ENCODE measurements at places on chromosomes 3 and 15.

GRCh38 chr3:141482245-141482922 lies 4.4 kb upstream of the RASA2 start:
- DNase-seq = no peak

GRCh38 chr3:178802993-178803693 lies 266.9 kb downstream of the KCNMB2 start:
- DNase-seq = no peak

GRCh38 chr3:30664459-30664858 lies 58.1 kb downstream of the TGFBR2 start:
- DNase-seq = no peak

DNA sequence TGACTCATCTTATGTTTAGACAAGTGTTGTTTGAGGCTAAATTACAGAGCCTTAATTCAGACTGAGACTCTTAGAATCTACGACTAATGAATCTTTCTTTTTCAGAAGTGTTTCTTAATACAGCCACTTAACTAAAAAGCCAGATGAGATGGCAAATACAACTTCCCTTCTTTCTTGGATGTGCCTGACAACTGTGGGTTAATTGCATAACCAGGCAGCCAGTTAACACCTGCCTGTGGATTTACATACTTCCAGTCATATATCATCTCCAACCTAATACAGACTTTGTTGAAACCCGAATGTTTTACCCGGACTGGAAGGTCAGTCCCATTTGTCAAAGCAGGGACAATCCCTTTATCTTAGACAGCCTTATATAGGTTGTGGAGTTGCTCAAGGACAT lies 297.6 kb downstream of the VPS13C start:
- DNase-seq = no peak
